Choroid plexus epithelial cell (primary cell): ENCODE measurements at places on chromosomes 16 and 17.

DNA sequence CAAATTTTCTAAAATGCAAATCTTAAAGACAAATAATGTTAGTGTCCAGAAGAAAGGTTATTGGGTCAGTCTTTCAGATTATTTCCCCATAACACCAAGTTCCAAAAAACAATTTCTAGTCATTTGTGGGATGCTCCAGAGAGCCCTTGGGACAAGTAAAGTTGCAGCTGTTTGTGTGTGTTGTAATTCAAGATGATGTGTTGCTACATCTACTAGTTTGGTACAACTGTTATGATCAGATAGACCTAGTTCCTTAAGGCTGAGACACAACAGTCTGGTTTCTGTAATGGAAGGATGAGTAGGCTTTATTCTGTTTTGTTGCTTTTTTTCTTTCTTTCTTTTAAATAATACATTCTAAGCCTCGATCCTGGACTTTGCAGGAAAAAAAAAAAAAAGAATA is 41.9 kb downstream of the PIGL start:
- DNase-seq = peak; percentile 52

- no peak for DNase-seq
Observed at GRCh38 chr17:77697480-77698400, 260.8 kb upstream of the TNRC6C start.

GRCh38 chr17:49514071-49514721 is 19.1 kb downstream of the NGFR start:
- DNase-seq = peak; percentile 52

GRCh38 chr17:63418540-63418939 is 27.6 kb downstream of the CYB561 start:
- no peak for DNase-seq

DNA sequence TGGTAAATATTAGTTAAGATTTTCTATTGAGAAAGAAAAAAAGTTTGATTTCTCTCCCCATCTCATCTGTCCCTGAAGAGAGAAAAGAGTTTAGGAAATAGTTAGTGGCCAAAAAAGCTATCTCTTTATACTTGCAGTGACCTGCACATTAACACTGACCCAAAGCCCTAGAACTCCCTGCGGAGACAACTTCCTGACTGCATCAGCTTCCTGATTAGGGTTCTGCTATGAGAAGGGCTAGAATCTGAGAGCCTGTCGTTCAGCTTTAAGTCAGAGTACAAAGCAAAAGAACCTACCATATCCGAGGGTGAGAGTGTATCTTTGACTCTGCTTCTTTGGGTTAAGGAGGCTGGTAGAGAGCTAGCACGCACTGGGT is 24.7 kb downstream of the LIMD2 start:
- peak; percentile 68 for DNase-seq

- no peak for DNase-seq
Observed at GRCh38 chr17:33338242-33338641, 45.1 kb upstream of the ASIC2 start.

- DNase-seq = no peak
Observed at GRCh38 chr16:81718637-81719036, 60.5 kb upstream of the PLCG2 start.

- peak; percentile 63 for DNase-seq
Observed at GRCh38 chr17:18129041-18129502, 20.5 kb downstream of the MYO15A start.

DNA sequence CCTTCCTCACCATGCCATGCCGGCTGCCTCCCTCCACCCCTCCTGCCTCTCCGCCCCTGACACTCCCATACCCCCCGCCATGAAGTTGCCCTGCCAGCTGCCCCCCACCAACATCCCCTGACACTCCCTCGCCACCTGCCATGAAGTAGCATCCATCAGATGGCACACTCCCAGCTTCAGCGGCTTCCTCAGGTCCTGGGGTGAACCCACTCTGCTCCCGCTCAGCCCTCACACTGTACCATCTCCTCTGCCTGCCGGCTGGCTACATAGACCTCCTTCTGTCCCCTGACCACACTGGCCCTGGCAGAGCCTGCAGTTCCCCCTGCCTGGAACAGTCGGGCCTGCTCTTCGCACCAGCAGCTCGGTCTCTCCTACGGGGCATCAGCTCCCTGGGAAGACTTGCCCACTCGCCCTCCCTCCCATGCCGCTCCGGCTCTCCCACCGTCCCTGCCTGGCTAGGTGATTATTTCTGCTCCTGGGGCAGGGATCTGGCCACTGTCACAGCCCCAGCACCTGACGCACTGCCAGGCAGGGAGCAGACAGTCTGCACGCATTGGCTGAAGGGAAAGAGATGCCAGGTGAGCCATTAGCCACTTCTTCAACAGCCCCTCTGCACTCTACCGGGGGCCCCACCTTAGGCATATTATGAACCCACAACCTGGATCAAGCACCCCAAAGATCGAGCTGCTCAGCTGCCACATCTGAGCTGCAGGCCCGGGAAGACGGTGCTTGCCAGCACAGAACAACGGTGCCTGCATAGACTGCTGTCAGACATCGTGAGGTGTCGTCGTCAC is 9.0 kb downstream of the CANT1 start:
- no peak for DNase-seq

DNA sequence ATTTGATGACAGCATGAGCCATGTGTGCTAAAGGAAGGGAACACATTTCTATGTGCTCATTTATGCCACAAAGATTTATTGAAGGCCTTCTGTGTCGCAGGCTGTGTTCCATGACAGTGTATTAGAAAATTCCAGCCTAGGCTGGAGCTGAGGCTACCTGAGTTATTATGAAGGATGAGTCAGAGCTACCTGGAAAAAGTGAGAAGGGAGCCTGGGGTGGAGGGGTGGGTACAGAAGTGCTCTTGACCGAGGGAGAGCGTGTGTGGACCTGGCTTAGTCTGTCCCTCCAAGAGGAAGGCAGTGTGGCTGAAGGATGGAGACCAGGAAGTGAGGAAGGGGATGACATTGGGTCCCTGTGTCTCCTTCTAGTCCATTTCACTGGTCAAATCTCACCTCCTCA is 98.3 kb downstream of the N4BP1 start:
- no peak for DNase-seq

- no peak for DNase-seq
Observed at GRCh38 chr17:57885148-57885915, 35.5 kb upstream of the MRPS23 start.

DNA sequence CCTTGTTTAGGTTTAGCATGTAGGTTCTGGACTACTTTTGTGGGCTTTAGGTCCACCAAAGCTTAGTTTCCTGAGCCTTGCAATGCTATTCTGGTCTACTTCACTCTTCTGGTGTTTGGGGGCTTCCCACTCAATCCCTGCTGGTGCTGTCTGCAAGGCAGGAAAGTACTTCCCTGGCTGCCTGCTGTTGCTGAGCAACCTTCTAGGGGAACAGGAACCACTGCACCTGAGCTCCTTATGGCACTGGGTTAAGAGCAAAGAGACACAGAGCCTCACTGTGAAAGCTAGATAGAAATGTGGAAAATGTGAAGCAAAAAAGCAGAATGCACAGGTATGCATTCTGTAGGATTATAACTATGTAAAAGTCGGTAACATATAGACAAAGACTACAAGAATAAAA is 17.0 kb downstream of the MPO start:
- DNase-seq = no peak

- DNase-seq = no peak
Observed at GRCh38 chr17:59300941-59301340, 30.5 kb upstream of the YPEL2 start.
